ENCODE measurements at places on chromosomes 3 and 15.

DNA sequence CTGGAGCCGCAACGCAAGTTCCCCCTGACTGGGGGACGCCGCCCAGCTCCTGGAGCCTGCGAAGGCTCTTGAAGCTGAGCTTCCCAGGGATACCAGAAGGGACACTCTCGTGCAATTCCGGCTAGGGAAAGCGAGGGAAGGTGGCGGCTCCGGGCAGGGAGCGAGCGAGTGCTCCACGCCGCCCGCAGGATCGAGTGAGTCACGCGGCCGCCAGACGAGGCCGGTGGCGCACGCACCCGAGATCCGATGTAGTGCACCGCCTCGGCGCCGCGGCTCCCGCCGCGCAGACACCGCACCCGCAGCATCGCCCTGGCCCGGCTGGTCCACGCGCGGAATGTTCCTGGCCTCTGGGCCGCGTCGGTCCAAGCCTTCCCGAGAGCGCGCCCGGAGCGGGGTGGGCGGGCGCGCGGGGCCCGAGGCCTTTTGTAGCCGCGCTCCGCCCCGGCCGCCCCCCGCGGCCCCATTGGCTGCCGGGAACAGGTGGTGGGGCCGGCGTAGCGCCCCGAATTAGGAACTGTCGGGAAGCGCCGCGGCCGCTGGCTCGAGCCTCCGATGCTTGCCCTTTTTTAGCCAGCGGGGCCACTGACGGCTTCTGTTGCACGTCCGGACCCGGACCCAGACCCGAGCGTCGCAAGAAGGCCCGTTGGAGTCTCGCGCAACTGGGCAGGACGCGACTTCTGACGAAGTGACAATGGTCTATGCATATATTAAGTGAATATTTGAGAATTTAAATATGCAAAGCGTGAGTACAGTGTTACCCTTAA, at the start of gene GATM:
GATM (minus strand) TSS at position 396 of the 764 bp plus-strand sequence; CDS start at position 305, 91 bp downstream.
- peak; percentile 65 for DNase-seq

GRCh38 chr3:146577662-146578061, 27.5 kb downstream of the PLSCR5 start:
- no peak for DNase-seq

DNA sequence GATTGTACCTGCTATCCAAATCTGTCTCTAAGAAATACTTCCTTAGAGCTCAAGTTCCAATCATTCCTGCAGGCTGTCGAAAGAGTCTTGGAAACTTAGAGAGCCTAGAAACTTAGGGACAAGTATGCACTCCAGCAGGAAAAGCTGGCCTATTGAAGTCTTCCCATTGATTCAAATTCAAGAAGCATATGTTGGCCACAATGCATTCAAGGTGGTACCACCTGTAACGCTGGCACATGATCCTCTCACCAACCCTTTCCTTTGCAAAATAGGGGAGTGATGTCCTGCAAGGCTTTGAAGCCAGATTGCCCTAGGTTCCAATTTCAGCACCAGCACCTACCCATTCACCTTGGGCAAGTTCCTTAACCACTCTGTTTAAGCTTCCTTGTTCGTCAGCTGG, 6.0 kb downstream of the ADAMTS9 start:
- DNase-seq, result no peak

GRCh38 chr15:67225336-67225735, 29.1 kb downstream of the AAGAB start:
- DNase-seq, result no peak

- no peak for DNase-seq
Observed at GRCh38 chr15:36347272-36347858, 232.1 kb upstream of the CDIN1 start.

- DNase-seq, result no peak
Observed at GRCh38 chr3:48467473-48468267, 21.1 kb downstream of the ATRIP start.

- no peak for DNase-seq
Observed at GRCh38 chr15:51313074-51313393, 25.4 kb downstream of the CYP19A1 start.

Data from stimulated activated effector memory CD8-positive, alpha-beta T cell treated with anti-CD3 and anti-CD28 coated beads, Interleukin-12 subunit alpha, Interleukin-12 subunit beta, amount 100 ng/mL, for 72 hours (primary cell).